ENCODE measurements at places on chromosomes 7 and 10.
A peak's percentile ranks its signal among the peaks of the same experiment; 100 is the strongest.

DNA sequence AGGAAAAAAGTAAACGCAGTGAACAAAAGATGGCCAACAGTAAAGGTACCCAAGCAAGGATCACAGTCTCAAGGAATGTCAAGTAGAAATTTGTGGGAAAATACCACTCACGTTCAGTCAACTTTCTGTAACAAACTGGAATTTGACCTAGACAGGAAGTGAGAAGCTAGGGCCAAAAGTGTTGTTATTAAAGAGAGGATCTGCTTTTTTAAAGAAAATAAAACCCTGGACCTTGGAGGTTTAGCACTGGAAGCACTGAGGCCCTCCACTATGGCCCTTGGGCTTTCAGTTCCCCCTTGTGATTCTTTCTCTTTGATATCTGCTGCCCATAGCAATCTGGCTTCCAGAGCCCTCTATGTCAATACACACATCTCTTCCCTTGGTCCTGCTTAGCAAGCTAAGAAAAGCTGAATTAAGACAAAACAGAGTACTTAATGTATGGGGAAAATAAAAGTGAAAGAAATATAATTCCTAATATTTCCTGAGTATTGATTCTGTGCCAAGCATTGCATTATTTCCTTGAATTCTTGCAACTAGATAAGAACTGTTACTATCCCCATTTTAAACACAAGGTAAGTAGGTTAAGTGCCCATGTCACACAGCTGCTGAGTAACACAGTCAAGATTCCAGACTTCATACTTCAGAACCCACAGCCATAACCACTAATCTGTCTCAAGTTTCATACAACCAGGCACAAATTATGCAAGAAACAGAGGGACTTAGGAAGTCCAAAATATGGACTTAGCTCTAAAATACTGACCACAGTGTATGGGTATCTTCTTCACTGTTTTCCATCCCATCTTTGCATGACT is 2.6 kb upstream of the ZNF438 start:
- no peak for DNase-seq

GRCh38 chr7:74429153-74429747 is 24.5 kb upstream of the GTF2IRD1 start:
- peak; percentile 9 for DNase-seq

DNA sequence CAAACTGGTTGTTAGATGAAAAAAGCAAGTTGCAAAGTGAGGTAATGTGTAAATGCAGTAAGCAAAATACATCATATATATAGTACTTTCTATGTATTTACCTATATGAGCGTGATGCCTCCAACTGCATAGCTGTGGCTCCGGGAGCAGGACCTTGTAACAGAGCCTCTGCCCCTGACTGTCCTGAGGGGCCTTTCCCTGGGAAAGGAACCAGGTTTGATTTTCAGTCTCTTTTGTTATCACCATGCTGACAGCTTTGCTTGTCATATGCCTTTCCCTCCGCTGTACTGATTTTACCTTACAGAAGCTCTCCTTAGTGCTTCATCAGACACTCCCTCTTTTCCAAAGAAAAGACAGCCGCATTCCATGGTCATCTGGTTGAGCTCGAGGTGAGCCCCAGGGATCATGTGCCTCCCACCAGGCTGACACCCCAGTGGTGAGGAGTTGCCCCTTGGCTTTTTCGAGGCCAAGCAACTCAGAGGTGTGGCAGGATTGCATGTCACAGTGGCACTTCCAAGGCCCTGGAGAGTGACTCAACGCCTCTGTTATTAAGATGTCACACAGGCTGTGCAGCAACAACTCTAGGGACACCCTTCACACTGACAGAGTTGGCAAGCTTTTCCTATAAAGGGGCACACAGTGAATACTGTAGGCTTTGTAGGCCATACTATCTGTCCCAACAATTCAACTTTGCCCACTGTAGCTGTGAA is 78.9 kb downstream of the ALOX5 start:
- no peak for DNase-seq

DNA sequence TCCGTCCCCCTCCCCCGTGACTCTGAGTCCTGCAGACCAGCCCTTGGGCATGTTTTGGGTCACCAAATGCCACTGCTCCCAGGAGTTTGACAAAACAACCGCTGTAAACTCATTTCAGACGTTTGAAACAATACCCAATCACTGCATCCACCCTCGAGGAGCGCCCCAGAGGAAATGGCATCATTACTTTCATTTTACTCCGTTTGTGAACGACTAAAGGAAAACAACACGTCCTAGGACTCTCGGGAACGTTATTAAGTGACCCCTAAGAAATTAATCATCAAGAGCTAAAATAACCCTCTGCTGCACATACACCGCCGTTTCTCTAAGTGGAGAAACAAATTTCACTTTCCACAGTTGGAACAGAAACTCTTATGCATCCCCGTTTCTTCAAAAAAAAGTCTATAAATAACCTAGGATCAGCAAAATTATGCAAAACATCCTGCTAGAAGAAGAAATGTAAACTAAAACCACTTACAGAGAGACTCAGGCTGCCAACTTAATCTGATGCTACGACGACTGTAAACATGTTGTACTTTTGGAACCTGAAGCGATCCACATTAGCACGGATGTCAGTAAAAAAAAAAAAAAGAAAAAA is 109.9 kb upstream of the EFCAB10 start:
- no peak for DNase-seq

- DNase-seq: no peak
Observed at GRCh38 chr10:27147701-27148100, 6.5 kb downstream of the YME1L1 start.

DNA sequence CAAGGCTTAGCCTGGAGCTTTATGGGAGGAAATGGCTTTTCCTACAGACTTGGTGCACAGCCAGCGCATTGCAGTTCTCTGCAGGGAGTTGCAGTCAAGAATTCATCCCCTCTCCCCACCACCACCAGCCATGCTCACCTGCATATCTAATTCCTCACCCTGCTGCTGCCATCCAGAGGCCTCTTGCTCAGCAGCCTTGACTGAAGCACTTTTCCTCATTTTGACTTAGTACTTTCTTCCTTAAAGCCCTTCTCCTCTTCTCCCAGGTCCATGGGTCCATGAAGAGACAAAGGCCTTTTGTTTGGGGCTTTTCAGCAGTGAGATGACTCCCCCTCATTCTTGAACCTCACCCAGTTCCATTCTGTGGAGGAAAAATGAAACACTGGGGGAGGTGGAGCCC is 39.7 kb upstream of the GPR141 start:
- DNase-seq: no peak

- no peak for DNase-seq
Observed at GRCh38 chr10:127044186-127044585, 139.0 kb downstream of the DOCK1 start.

DNA sequence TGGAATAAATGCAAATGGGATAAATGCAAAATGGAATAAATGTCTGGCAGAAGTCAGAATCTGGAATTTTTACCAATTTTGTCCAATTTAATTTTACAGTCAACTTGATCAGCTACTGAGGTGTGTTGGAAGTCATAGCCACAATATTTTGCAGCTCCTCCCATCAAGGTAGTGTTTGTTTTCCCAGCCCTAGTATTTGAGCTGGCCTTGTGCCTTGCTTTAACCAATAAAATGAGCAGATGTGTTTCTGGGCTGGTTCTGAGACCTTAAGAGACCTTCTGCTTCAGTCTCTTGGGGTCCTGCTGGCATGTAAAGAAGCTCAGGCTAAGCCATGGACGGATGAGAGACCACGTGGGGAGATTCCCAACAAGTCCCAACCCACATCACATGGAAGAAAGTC is 42.7 kb upstream of the RSBN1L start:
- no peak for DNase-seq

DNA sequence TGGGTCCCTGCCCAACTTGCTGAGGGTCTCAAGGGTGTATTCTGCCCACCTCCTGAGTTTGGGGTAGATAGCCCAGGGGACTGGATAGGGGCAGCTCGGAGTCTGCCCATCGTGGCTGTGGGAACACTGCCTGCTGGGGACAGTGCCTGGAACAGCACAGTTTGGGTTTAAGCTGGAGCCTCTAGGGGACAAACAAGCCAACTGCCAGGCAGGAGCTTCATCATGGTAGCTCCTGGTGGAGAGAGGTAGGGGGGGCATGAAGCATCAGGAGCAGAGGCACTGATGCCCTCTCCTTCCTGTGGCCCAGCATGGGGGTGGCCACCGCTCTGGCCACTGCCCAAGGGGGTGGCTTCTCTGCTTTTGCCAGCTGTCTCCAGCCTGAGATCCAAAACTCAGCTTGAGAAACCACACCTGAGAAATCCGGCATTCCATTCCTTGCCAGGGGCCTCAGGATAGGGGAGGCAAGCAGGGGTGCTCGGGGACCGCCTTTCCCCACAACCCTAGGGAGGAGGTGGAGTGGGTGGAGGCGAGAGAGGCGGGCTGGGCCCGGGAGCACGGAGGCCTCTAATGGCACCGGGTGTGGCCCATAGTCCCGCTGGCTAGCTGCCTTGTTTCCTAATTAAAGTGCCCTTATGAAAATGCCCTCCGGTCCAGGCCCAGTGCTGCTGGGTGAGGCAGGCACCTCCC is 47.6 kb downstream of the UNC5B start:
- no peak for DNase-seq

GRCh38 chr10:87895430-87895829 is 32.0 kb downstream of the PTEN start:
- no peak for DNase-seq

DNA sequence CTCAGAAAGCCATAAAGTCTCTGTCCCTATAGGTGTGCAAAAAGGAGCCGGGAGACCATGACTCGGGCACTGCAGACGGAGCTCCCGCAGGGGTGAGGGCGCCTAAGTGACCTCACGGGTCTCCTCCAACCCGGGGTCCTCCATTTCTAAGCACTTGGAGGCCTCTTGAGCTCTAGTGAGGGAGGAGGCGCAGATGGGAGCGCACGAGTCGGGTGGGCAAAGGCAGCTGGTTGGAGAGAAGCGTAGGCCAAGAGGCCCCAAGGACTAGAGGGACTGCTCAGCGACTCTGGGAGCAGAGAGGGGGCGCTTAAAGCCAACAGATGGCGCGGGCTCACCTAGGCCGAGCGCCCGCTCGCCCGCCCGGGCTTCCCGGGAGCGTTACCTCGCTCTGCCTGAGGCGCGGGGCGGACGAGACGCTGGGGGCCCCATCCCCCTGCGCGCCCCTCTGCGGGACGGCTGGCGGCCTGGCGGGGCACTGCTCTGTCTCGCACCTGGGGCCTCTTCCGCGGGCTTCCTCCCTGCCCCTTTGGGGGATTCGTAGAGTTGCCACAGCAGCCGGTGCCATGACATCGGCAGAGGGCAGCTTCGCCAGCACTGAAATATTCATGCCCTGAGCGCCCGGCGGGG is 523 bp upstream of the CDH23 start:
- DNase-seq: peak; percentile 40

DNA sequence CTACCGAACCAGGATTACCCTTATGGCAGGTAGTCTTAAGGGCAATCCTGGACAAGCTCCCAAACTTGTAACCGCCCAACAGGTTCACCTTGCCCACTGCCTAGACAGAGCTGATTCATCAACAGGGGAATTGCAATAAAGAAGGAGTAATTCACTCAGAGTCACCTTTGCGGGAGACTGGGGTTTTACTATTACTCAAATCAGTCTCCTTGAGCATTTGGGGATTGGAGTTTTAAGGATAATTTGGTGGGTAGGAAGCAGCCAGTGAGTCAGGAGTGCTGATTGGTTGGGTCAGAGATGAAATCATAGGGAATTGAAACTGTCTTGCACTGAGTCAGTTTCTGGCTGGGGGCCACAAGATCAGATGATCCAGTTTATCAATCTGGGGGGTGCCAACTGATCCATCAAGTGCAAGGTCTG is 25.3 kb downstream of the HK1 start:
- DNase-seq: no peak

- DNase-seq: no peak
Observed at GRCh38 chr10:16787361-16787791, 29.8 kb downstream of the RSU1 start.

DNA sequence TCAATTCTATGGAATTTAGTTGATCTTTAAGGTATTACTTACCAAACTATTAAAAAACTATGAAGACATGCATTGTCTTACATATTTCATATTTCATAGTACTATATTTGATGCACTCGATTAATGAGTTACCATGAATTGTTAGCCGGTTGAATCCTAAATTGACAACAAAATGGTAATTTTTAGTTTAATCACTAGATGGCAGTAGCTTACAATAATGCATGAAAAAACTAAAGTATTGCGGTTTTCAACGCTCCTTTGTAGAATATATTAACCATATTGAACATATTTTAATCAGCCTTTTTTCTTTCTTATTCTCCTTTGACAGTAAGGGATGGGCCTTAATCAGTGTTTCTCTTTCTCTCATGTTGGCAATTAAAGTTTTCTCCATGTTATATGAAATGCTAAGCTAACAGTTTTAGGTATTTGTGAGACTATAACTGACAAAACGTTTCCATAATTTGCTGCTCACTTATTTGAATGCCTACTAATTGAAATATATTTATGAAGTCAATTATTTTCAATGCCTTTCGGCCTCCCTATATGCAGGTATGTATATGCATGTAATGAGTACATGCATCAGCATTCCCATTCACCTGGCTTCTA is 48.5 kb upstream of the ARL4A start:
- peak; percentile 51 for DNase-seq

DNA sequence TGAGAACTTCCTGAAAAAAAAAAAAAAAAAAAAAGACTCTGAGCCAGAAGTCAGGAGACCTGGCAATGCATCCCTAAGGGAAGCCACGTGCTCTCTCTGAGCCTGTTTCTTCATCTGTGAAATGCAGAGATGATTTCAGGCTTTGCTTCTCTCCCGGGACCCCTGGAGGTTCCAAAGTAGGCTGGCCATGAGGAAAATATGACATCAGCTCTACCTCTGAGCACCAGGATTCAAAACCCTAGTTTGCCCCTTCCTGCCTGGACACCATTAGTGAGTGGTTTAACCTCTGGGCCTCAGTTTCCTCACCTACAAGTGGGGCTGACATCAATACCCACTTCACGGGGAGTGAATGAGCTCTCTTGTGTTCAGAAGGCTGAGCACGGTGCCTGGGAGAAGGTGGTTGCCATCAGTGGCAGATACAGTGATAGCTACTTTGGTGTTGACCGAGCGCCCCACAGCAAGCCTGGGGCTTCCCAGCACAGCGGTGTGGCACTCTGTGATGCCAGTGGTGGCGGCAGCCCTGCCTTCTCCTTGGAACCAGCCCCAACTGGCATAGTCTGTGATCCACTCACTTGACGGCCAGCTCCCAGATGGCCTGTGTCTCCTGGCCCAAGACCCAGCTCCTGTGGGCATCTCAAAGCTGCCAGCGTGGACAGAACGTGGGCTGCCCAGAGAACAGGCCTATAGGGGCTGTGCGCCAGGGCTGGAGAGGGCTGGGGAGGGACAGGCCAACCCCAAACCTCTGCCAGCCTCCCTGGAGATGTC is 153.1 kb upstream of the UNC5B start:
- no peak for DNase-seq

DNA sequence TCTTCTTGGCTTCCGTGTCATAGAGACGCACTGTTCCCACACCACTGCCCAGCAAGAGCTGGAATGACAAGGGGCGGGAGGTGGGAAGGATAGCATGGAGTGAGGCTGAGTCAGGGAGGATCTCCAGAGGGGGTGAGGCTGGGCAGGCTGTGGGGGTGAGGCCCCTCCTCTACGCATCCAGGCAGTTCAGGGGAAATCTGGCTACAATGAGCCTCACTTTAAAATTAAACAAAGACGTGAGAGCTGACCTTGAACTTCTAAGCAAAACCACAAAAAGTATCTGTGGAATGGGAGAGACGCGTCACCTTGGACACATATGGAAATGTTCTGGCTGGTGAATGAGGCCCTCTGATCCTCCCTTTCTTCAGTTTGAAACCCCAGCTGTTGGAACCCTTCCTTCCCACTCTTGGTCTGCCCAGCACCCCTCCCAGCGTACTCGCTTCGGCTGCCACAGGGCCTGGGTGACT is 17.7 kb downstream of the WDR91 start:
- no peak for DNase-seq

- no peak for DNase-seq
Observed at GRCh38 chr7:44201813-44202212, 1.0 kb downstream of the YKT6 start.

Data from NCI-H2227 treated with DMSO at 0.1 percent for 48 hours (cell line).